ENCODE measurements at places on chromosomes 12 and 14. TPM values are rescaled to one million over a fixed set of nuclear protein-coding genes. Genes with fewer than 3 reads are reported as not detected.

The FAR2 gene
- total RNA-seq = 3.7 TPM

The PUS1 gene
- total RNA-seq = 18.0 TPM

The SDSL gene
- total RNA-seq = 3.5 TPM

The HOXC12 gene
- total RNA-seq = not detected

The JPH4 gene
- not detected for total RNA-seq

The KERA gene
- not detected for total RNA-seq

The SMAGP gene
- total RNA-seq = 6.6 TPM

Measured in placental pericyte (primary cell).